Stimulated activated CD4-positive, alpha-beta T cell treated with anti-CD3 and anti-CD28 coated beads, Interleukin-12 subunit alpha, Interleukin-12 subunit beta, amount 100 ng/mL, for 48 hours (primary cell): ENCODE measurements at places on chromosomes 7 and 10.

DNA sequence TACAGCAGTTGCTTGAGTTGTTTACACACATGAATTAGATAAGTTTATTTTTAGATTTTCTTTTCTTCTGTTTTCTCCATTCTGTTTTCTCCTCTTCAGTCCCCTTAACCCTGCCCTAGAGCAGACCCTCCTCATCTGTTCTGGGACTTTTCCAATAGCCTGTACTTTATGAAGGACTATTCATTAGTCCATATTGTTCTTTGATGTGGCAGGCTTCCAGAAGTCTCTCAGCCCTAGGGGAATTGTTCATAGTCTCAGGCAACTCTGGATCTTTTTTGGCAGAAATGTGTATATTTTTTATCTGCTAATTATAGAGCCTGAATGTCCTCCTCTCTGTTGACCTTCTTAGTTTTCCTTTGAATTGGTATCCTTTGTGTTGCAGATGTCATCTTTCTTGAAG is 25.4 kb downstream of the KAT6B start:
- DNase-seq: no peak

DNA sequence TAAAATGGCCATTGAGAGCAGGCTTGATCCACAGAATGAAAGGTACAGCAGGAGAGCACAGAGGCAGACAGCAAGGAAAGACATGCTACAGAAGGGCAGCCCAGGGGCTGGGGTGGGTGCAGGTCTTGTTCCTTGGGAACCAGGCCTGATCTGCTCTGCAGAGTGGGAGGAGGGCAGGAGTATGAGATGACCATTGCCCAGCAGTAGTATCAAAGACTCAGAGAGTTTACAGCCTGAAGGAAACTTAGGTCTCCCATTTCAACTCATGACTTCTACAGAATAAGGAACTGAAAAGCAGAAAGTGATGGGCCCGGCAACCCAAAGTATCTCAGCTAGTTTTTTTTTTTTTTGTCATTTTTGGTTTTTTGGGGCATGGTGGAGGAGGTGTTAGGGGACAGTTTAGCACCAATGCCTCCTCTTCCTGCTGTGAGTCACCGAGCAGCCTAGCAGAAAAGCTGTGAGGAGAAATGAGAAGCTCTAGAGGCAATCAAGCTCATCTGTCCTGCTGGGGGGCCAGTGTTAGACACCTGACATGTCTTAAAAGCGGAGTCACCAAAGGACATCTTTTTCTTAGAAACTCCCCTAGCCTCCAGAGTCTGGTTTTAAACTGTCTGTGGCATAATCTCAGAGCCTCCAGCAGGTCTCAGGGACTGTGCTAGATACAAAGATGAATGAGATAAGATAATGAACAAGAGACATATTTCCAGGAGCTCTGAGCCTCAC is 34.3 kb upstream of the HERPUD2 start:
- no peak for DNase-seq

DNA sequence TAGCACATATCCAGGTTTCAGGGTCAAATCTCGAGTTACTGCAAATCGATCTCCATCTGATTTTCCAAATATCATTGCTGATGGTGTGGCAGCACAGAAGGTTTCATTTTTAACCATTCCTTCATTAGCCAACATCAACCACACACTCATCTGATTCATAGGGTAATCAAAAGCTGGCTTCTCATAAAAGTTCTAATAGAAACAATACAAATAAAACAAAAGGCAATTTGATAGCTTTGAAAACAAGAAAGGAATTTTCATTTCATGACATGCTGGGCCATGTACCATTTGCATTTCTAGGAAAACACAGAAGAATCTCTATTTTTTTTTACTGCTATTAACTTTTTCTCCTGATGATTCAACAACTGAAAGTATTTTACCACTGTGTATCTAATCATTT is 147.7 kb upstream of the SLC26A5 start:
- DNase-seq: no peak

- DNase-seq: no peak
These were observed 24.8 kb upstream of the MKI67 start for GRCh38 chr10:128151031-128151430.

GRCh38 chr10:91924212-91925021 is 847 bp downstream of the BTAF1 start:
- DNase-seq: no peak

GRCh38 chr7:99648843-99649242 is 31.0 kb downstream of the CYP3A5 start:
- DNase-seq: no peak

DNA sequence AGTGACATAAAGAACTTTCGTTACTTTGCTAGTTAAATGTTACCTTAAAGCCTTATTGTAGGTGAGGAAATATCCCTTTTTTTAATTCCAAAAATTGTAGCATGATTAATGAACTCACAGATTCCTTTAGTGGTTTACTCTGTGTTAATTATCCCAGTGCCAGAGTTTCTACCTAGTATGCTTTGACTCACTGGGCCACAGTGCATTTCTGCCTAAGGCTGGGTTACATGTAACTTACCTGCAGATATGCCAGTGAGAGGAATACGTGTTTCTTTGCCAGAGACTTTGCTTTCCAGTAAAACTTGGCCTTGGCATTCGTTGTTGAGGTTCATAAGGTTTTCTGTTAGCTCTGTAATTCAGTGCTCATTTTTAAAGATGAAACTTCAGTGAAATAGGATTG is 380.8 kb upstream of the LRGUK start:
- DNase-seq: no peak

DNA sequence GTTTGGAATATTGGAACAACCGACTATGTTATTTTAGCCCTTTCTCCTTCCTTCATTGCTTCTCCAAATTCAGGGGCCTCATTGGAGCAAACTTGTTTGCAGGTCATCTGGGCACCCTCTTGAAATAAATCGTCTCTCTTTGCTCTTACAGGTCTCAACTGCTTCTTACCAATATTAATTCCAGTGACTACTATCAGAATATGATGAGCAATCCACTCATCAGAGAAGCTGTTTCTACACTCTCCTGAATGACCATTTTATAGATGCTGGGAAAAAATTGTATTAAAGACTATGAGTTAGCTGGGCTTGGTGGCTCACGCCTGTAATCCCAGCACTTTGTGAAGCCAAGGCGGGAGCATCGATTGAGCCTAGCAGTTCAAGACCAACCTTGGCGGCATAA is 12.5 kb upstream of the HNRNPF start:
- DNase-seq: no peak

- no peak for DNase-seq
These were observed 486.0 kb upstream of the GALNT17 start for GRCh38 chr7:70645876-70646351.

- no peak for DNase-seq
These were observed 32.3 kb downstream of the ATRNL1 start for GRCh38 chr10:115125505-115125904.

DNA sequence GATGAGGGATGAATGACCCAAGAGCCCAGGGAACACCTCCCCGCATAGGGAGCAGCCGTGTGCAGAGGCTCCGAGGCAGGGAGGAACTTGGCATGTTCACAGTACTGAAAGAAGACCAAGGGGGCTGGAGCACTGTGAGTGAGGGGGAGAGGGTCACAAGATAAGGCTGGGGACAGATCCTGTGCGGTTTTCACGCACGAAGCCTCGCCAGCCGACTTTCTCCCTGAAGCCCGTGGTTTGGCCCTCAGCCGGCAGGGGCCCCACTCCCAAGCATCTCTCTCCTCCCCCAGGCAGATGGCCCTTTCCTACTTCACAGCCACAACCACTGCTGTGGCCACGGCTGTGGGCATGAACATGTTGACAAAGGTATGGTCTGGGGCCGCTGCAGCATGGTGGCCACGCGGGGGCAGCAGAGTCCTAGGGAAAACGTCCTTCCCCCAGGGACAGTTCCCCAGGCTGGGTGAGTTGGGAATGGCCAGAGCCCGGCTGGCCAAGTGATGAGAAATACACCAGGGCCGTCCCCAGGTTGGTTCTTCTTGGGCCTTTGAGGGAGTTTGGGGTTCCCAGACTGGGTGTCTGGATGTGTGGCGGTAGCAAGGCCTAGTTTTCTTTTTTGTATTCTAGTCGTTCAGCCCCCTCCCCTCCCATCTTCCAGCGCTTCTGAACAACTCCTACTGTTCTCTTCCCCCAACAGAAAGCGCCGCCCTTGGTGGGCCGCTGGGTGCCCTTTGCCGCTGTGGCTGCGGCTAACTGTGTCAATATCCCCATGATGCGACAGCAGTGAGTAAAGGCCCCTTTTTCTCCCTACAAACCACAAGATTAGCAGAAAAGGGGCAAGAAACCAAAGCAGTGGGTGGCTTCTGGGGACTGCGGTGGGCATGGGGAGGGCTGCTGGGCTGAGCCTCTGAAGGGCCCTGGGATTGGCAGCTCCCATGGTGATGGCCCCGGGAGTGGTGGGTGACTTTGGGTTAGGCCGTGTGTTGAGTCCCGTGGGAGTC is 14.4 kb upstream of the WBP1L start:
- peak; percentile 42 for DNase-seq

DNA sequence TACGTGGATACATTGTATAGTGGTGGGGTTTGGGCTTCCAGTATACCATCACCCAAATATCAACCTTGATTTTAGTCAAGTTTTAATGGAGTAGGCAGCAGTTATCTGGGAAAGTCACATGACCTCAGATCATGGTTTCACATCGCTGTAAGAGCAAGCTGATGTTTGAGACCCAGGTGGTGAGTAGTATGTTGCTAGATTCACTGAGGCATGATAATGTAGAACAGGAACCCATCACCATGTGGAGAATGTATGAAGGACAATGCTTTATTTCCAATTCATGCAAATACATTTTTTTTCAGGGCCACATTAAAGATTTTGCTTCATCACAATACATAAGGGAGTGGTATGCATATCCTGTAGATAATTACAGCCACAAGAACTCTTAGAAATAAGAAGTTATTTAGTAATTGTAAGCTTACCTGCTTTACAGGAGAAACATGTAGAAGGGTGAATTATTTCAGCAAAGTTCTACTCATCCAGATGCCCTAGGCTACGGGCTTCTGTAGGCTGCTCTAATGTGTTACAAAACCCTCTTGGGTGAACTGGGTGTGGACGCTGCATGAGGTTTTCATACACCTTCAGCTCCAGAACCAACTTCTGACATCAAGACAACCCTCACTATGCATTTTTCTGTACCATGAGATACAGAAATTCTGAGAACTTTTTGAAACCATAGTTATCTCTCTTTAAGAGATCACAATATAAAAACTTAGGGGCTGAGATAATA is 27.6 kb upstream of the LAMB4 start:
- no peak for DNase-seq

- DNase-seq: no peak
These were observed 312.3 kb downstream of the DGKB start for GRCh38 chr7:14590206-14590605.

GRCh38 chr10:96170230-96170629 is 40.1 kb downstream of the ZNF518A start:
- DNase-seq: no peak

GRCh38 chr10:132990684-132991545 is 48.5 kb upstream of the CFAP46 start:
- no peak for DNase-seq

DNA sequence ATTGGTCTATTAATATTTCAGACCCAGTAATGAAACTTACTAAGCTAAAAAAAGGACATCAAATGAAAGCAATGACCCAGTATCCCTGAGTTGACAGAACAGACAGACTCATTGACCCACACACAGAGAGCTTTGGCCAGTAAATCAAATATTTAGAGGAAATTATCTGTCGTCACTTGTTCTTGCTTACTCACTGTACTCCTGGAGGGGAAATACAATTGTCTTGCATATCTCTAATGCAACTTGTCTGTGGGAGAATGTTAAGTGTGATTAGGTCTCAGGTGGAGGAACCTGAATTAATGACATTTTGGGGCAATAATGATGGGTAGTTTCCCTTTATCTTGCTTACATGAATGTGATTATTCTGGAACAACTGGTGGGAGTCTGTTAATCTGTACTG is 80.4 kb downstream of the CUBN start:
- DNase-seq: no peak

- DNase-seq: no peak
These were observed 1.4 kb downstream of the ZNF107 start for GRCh38 chr7:64667311-64667710.

DNA sequence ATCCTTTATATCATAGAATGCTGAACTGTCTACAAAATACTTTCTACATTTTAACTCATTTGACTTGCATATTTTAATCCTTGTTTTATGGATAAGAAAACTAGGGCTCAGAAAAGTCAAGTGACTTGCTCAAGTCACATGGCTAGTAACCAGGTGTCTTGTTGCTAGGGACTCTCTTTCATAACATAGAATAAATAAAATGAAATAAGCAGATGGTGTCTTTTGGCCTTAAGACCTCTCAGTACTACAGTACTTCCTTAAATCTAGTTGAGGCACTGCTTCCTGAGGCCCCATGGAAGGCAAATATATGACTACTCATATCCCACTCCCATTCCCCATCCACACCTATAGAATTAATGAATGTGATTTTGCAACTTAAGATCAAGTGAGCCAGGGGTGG is 87.9 kb downstream of the CDK6 start:
- DNase-seq: no peak

- DNase-seq: no peak
These were observed 12.5 kb downstream of the NPS start for GRCh38 chr10:127561647-127562046.

DNA sequence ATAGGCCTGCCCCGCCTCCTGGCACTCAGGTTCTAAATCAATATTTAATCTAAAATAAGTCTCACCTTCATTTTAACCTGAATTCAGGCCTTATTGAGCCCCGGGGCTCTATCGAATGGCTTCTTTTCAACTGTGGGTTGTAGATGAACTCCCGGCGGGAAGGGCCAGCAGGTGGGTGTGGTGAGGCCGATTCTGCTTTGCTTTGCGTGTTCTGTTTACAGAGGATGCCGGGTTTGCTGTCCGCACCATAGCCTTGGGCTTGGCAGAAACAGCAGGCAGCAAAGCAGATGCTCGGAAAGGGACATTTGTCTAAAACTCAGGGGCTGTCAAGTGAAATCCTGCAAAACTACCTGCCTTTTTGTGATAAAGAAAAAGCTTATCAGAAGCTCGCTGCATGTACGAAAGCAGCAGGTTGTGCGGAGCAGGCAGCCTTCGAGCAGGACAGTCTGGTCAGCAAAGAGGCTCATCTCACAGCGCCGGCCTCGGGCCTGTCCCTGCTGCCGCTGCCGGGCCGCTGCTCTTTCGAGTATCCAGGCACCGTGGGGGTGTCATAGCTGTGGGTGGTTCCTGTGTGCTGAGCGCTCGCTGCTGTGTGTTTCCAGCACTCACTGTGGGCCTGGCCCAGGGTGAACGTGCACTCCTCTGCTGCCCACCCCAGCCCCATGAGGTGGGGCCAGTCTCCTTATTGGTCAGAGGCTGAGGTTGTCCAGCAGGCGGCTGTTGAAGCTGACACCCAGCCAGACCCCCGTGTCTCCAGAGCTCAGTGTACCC is 434.8 kb upstream of the FOXK1 start:
- DNase-seq: no peak

- no peak for DNase-seq
These were observed 59.9 kb upstream of the BTRC start for GRCh38 chr10:101294109-101294508.
